ENCODE measurements at places on chromosomes 16 and 17.
A peak's percentile ranks its signal among the peaks of the same experiment; 100 is the strongest.

DNA sequence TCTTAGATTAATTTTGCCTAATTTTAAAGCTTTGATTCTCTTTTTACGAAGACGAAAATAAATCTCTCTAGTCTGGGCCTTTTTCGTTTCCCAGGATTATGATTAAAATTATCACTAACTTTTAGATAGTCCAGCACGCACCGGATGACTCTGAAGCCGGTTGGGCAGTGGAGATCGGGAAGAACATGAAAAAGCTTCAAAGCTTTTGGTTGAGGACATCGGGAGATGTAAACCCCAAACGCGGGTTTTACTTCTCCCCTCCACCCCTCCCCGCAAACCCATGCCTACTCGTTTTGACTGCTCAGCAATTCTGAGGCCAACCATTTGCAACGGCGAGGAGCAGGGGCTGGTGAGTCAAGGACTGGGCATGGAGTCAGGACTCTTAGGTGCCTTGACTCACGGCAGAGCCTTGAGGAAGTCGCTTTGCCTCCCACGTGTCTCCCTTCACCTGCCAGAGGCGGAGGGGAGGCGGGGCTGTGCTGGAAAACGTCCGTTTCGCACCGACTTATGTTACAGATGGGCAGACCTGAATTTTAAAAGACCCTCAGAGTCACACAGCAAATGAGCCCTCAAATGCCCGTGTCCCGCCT, 989 bp upstream of the DUSP14 start:
- DNase-seq, result peak; percentile 99

DNA sequence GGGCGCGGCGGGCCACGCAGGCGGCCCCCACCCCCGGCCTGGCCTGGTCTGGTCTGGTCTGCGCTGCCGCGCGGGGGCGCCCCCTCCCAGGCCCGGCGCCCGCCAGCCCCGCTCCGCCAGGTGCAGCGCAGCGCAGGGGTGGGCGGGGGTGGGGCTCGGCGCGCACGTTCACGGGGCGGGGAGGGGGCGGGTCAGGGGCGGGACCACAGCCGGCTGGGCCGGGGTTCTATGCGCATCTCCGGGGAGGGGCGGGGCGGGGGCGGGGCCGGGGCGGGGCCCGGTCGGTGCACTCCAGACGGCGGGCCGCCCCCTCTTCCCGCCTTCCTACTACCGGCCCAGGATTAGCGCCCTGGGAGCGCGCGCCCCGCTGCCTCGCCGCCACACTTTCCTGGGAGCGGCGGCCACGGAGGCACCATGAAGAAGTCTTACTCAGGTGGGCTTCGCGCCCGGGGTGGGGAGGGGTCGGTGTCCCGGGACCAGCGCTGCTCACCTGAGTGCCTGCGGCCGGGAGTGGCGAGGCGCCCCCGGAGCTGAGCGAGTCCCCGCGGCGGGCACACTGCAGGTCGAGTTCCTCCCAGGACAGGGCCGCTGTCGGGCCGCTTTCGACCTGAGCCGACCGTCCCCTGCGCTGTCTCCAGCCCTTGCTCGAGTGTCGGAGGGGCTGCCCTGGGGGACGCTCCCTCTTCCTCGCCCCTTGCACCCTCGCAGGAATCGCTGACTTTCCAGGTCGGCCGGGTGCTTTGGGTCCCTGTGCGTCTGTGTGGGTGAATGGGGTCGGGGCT, 140.5 kb downstream of the SEC14L1 start:
- DNase-seq, result peak; percentile 68

DNA sequence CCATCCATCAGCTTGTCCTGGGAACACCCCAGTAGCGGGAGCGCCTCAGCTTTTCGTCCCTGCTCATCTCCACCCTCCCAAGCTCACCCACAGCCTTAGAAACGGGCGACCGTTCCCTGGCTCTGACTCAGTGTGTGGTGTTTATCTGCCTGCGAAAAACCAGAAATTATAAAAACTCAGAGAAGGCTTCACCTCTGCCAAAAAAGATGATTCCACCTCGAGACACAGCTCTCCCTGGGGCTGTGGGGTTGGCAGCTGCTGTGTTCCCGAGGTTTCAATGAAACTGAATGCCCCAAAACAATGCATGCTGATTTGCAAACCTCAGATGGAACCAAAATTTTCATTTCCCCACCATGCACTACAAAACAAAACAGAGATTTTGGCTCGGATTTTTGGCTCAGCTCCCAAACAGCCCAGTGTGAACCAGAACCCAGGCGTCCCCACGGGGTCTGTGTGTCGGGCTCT, 62.4 kb upstream of the MED9 start:
- peak; percentile 95 for DNase-seq

DNA sequence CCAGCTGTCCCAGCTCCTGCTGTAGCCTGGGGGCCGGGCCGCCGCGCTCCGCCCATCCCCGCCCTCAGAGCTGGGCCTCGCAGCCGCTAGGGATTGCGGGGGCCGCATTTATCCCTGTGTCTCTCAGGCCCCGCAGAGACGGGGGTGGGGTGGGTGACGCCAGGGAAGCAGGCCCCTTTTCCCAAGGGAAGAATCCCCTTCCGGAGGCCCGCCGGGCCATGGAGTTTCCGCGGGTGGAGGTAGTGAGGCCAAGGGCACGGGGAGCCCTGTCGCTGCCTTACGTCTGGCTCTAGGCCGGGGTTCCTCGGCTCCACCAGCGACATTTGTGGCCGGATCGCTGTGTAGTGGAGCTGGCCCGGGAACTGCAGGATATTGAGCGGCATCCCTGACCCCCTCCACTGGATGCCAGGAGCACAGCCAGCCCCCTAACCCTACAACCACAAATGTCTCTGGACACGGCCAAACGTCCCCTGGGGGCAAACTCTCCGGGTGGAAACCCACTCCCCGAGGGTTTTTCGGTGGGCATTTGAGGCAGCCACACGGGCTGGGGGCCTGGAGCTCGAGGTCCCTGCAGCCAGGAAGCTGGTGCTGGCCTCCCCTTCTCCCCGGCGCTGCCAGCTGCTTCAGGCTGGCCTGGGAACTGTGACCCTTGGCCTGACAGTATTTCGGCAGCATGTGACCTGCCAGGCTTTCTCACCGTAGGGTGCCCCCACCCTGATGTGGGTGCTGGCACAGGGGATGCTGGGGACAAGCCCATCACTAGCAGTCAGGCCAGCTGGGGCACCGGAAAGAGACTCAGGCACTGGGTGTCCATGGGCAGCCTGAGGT, 12.0 kb upstream of the CD300A start:
- DNase-seq, result peak; percentile 93

DNA sequence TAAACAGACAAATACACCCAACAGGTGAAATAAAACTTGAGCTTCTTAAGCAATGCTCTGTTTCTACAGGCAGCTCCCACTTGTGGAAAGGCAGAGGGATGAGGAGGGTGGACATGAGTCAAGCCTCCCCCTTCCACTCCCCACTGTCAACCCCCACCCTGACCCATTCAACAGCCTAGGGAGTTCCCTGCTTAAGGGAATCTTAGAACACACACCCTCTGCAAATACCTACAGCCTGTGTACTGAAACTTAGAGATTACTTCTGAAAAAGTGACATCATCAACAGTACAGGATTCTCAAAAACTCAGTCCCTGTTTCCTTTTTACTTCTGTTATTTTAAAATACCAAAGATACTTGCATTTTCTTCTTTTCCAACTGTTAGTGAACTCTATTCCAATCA, 345.4 kb downstream of the SOX9 start:
- DNase-seq, result peak; percentile 62

GRCh38 chr17:69870091-69870530, 204.9 kb upstream of the KCNJ16 start:
- DNase-seq, result peak; percentile 78

Measured in GM23248 (cell line).